ENCODE measurements at places on chromosomes 6 and 20.

GRCh38 chr6:43070028-43070632 lies 6.0 kb upstream of the PTK7 start:
- DNase-seq: no peak

DNA sequence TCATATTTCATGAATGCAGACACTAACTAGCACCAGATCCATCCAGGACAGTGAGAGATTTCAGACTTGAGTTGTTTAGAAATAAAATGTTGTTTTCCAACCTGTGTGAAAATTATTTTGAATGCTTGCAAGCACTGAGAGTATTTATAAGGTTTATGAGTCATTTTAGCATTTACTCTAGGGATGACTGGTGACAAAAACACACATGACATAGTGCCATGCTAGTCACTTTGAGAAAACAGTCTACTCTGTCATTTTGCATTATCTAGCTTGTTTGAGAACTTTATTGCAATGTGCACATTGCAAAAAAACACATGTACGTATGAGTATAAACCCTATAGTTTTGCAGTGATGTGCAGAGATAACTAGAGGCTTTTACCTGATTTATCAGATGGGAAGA lies 456.6 kb downstream of the LMBRD1 start:
- no peak for DNase-seq

DNA sequence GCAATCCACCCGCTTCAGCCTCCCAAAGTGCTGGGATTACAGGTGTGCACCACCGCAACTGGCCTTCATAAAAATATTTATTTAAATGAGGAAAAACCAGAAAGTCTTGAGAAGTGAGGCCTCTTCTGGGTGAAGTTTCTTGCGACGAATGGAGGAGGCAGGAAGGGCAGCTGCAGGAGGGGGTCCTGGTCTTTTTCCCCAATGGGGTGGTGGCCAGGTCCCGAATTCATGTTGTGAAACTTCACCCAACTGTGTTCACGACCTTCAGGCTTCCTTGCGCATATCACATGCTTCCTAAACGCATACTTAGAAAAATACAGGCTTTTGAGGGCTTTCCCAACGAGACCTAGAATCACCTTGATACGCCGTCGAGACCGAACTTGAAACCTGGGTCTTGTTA lies 145.1 kb downstream of the CDH4 start:
- no peak for DNase-seq

DNA sequence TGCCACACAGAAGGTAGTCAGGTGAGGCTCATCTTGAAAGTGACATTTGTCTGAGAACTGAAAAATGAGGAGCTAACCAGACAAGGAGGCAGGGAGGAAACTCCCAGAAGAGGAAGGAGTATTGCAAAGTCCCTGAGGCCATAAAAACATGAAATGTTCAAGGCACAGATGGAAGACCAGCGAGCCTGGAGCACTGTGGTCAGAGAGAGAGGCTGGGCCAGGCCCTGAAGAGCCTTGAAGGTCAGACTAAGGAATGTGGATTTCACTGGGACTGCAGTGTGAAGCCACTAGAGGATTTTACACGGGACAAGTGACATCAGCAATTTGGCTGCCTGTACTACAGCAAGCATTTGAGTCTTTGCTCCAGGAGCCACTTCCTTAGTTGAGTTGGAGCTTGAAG lies 21.1 kb upstream of the TMEM181 start:
- no peak for DNase-seq

- DNase-seq: no peak
Observed at GRCh38 chr6:150875841-150876240, 10.3 kb downstream of the MTHFD1L start.

Data from activated CD4-positive, alpha-beta T cell treated with anti-CD3 and anti-CD28 coated beads for 1 hour (primary cell).